ENCODE measurements at places on chromosomes 12 and 14.
A peak's percentile ranks its signal among the peaks of the same experiment; 100 is the strongest.

DNA sequence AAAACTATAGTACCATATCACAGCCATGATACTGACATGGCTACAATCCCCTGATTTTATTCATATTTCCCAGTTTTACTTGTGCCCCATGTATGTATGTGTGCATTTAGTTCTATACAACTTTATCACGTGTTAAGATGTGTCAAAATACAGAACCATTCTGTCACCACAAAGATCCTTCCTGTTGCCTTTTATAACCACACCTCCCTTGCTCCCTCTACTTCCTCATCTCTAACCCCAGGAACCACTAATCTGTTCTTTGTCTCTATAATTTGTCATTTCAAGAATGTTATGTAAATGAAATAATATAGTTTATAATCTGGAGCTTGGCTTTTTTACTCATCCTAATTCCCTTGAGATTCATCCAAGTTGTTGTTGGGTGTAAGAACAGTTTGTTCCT is 358.4 kb downstream of the DPF3 start:
- no peak for DNase-seq

GRCh38 chr14:33686856-33687255 is 264.0 kb downstream of the EGLN3 start:
- no peak for DNase-seq

GRCh38 chr14:55123852-55124639 is 5.0 kb upstream of the LGALS3 start:
- no peak for DNase-seq

- DNase-seq = peak; percentile 47
Measured at GRCh38 chr14:69648480-69649451, 37.4 kb downstream of the SUSD6 start.

DNA sequence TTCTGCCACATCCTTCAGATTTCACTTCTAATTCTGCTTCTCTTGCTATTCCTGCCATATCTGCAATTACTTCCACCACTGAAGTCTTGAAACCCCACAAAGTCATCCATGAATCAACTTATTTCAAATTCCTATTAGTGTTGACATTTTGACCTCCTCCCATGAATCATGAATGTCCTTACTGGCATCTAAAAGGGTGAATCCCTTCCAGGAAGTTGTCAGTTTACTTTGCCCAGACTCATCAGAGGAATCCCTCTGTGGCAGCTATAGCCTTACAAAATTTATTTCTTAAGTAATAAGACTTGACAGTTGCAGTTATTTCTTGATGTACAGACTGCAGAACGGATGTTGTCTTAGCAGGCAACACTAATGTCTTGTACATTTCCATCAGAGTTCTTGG is 162.9 kb downstream of the PCNX1 start:
- DNase-seq = peak; percentile 78
